Stimulated activated CD4-positive, alpha-beta T cell treated with anti-CD3 and anti-CD28 coated beads, TNF-alpha, amount 100 ng/mL, for 1 hour (primary cell): ENCODE measurements at places on chromosomes 6 and 20.

- no peak for DNase-seq
These were observed 123.8 kb upstream of the MTHFD1L start for GRCh38 chr6:150741633-150742200.

GRCh38 chr6:119514345-119514744 lies 164.8 kb upstream of the MAN1A1 start:
- DNase-seq = no peak

DNA sequence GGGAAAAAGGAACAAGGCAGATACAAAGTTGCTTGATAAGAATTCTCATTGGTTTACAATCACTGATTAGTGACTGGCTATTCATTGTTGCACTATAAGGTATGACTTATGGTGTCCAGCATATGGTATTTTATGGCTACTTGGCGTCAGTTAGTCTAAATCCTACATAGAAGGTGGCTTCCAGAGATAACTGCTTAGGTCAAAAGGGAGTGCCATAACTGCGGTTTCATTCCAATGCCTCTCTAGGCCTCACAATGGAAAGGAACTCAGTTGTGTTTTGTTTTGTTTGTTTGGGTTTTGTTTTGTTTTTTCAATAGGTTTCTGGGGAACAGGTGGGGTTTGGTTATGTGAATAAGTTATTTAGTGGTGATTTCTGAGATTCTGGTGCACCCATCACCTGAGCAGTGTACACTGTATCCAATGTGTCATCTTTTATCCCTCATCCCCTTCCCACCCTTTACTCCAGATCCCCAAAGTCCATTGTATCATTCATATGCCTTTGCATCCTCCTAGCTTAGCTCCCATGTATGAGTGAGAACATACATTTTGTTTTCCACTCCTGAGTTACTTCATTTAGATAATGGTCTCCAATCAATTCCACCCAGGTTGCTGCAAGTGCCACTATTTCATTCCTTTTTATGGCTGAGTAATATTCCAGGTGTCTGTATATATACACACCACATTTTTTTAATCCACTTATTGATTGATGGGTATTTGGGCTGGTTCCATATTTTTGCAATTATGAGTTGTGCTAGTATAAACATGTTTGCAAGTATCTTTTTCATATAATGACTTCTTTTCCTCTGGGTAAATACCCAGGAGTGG lies 7.0 kb downstream of the GOPC start:
- no peak for DNase-seq

- no peak for DNase-seq
These were observed 25.3 kb downstream of the BMP2 start for GRCh38 chr20:6792789-6793188.

DNA sequence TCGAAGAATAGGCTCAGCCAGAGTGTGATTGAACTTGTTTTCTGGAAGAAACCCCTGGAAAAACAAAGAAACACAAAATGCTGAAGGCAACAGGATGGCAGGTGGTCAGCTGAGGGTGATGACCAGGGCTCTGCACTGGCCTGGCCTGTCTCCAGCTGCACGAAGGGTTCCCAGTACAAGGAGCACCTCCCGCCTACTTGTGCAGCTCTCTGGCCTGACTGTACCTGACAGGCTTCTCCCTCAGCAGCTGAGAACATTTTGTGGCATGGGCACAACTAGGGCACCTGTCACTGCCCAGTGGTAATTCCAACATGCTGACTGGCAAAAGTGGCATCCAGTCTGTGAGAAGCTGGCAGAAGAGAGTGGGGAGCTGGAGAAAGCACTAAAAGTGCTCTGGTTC lies 38.8 kb upstream of the EMILIN3 start:
- DNase-seq = no peak

GRCh38 chr6:21931641-21932335 lies 338.2 kb downstream of the SOX4 start:
- DNase-seq = no peak

- no peak for DNase-seq
These were observed 146.6 kb upstream of the AKIRIN2 start for GRCh38 chr6:87848616-87849015.

- DNase-seq = no peak
These were observed 128.9 kb downstream of the BACH2 start for GRCh38 chr6:90167514-90168379.
